ENCODE measurements at places on chromosomes 3 and 15. TPM values are rescaled to one million over a fixed set of nuclear protein-coding genes. Genes with fewer than 3 reads are reported as not detected.

GRCh38 chr15:77475001-77475400 lies 54.3 kb downstream of the HMG20A start:
- H3K4me1 ChIP-seq = no peaks in the 10 kb centered on the region
- H3K27me3 ChIP-seq = no peaks in the 10 kb centered on the region
- DNase-seq = no peak
- no peak overlapping the region for H3K27ac ChIP-seq

DNA sequence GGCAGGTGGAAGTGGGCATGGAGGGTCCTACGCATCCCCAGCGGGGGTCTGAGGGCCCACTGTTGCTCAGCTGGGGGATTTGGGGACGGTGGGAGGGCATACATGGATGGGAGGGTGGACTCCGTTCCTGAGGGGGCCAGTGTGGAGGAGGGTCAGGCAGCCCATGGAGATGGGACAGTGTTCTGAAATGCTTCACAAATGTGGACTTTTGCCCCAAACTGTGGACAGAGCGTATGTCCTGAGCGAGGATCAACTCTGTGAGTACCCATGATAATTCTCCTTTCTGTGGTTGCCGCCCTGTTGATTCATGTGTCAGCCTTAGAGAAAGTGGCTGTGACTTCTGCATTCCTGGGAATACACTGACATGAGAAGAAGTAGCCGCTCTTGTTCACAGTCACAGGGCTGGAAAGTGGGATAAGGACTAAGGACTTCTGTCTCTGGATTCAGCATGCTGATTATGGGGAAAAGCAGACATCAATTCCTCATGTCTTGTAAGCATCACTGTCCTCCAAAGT lies 33.4 kb downstream of the SMAD3 start:
- no peak for DNase-seq
- no peak overlapping the region for H3K4me3 ChIP-seq
- no peaks in the 10 kb centered on the region for H3K27me3 ChIP-seq
- 0 out of 2 replicates have a peak overlapping the region, but pooled peaks have one; percentile 14 for H3K27ac ChIP-seq

- no peak overlapping the region for H3K4me3 ChIP-seq
- H3K4me1 ChIP-seq = peaks cover 7% of the 10 kb centered on the region
- H3K27me3 ChIP-seq = peaks cover 8% of the 10 kb centered on the region
- no peak overlapping the region for H3K27ac ChIP-seq
- no peak for DNase-seq
These were observed 100.6 kb downstream of the CYP19A1 start for GRCh38 chr15:51237816-51238215.

GRCh38 chr3:195421400-195421799 lies 21.4 kb downstream of the ACAP2 start:
- no peak overlapping the region for H3K27ac ChIP-seq
- H3K27me3 ChIP-seq = no peaks in the 10 kb centered on the region
- no peaks in the 10 kb centered on the region for H3K4me1 ChIP-seq
- DNase-seq = no peak
- H3K4me3 ChIP-seq = no peak overlapping the region
- no peaks in the 10 kb centered on the region for H3K36me3 ChIP-seq

DNA sequence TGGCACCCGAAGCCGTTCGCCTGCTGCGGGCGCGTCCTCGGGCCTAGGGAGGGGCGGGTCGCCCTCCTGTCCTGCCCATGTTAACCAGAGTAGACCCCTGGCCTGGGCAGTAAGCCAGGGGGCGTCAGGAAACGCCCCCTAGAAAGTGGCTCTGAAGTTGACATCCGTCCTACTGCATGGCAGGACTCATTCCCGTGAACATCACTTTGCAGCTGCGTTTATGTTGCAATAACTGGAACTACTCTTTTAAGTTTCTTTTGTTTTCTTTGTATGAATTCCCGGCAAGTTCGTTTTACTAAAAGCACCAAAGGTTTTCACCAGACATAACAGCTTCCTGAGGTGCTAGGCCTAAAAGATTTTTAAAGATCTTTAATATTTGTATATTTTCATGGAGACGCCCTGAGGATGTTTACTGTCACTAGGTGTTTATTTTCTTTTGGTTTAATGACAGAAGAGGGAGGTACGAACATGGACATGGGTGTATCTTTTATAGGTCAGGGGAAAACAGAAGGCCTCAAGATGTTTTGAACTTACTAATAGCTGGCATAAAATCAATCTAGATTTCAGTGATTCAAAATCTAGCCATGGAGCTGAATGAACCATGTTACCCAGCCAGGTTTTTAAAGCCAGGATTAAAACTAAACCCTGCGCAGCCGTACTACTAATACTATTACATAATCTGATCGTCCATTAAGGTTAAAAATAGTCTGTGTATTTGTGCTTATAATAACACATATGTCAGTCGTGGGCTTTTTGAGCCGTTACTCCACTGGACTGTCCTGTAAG lies 1.0 kb downstream of the C15orf61 start:
- peaks cover 19% of the 10 kb centered on the region for H3K4me1 ChIP-seq
- no peak for DNase-seq
- no peaks in the 10 kb centered on the region for H3K36me3 ChIP-seq
- peak overlapping the region; percentile 99 for H3K27ac ChIP-seq
- peak overlapping the region; percentile 91 for H3K4me3 ChIP-seq

GRCh38 chr3:128311441-128311844 lies 155.2 kb downstream of the DNAJB8 start:
- no peak overlapping the region for H3K4me3 ChIP-seq
- no peaks in the 10 kb centered on the region for H3K4me1 ChIP-seq

GRCh38 chr3:123488645-123489347 lies 39.9 kb upstream of the ADCY5 start:
- no peak for DNase-seq
- no peaks in the 10 kb centered on the region for H3K4me1 ChIP-seq
- no peak overlapping the region for H3K4me3 ChIP-seq
- H3K36me3 ChIP-seq = no peaks in the 10 kb centered on the region
- H3K27me3 ChIP-seq = no peaks in the 10 kb centered on the region

DNA sequence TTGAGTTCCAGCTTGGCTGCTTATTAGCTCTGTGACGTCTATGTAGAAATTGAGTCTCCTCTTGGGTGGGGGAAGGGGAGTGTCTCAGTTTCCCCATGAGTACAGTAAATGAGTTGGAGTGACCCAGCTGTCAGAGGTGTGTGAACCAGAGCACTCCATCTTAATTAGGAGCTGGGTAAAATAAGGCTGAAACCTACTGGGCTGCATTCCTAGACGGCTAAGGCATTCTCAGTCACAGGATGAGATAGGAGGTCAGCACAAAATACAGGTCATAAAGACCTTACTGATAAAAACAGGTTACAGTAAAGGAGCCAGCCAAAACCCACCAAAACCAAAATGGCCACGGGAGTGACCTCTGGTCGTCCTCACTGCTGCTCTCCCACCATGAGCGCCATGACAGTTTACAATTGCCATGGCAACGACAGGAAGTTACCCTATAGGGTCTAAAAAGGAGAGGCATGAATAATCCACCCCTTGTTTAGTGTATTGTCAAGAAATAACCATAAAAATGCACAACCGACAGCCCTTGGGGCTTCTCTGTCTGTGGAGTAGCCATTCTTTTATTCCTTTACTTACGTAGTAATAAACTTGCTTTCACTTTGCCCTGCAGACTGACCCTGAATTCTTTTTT lies 222.4 kb downstream of the CACNA2D3 start:
- H3K36me3 ChIP-seq = no peaks in the 10 kb centered on the region
- H3K27me3 ChIP-seq = peaks cover 22% of the 10 kb centered on the region
- H3K4me3 ChIP-seq = no peak overlapping the region
- no peak overlapping the region for H3K27ac ChIP-seq
- DNase-seq = no peak
- no peaks in the 10 kb centered on the region for H3K4me1 ChIP-seq

DNA sequence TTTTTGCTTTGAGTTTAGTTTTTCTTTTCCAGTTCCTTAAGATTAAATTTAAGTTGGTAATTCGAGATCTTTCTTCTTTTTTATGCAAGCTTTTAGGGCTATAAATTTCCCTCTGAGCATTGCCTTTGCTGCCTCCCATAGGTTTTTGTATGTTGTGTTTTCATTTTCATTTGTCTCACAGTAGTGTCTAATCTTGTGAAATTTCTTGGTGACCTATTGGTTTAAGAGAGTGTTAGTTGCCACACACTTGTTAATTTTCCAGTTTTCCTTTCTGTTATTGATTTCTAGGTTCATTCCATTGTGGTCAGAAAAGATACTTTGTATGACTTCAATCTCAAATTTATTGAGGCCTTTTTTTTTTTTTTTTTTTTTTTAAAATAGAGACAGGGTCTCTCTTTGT lies 18.3 kb upstream of the IL20RB start:
- no peaks in the 10 kb centered on the region for H3K36me3 ChIP-seq
- H3K4me1 ChIP-seq = no peaks in the 10 kb centered on the region
- no peaks in the 10 kb centered on the region for H3K27me3 ChIP-seq
- H3K4me3 ChIP-seq = no peak overlapping the region
- no peak for DNase-seq

DNA sequence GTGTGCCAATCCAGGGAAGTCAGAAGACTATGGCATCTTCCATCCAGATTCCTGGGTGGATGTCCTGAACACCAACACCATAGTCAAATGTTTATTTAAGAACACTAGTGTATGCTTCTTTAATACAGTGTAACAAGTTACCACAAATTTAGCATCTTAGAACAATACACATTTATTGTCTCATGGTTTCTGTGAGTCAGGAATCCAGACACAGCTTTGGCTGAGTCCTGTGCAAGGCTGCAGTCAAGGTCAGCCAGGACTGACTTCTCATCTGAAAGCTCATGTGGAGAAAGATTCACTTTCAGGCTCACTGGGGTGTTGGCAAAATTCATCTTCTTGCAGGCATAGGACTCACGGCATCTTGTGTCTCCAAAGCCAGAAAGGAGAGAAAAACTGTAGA lies 143.4 kb downstream of the ANXA2 start:
- H3K4me3 ChIP-seq = no peak overlapping the region
- H3K4me1 ChIP-seq = 0 out of 2 replicates have a peak, but pooled peaks cover 4% of the 10 kb centered on the region
- H3K36me3 ChIP-seq = no peaks in the 10 kb centered on the region
- peaks cover 53% of the 10 kb centered on the region for H3K27me3 ChIP-seq

DNA sequence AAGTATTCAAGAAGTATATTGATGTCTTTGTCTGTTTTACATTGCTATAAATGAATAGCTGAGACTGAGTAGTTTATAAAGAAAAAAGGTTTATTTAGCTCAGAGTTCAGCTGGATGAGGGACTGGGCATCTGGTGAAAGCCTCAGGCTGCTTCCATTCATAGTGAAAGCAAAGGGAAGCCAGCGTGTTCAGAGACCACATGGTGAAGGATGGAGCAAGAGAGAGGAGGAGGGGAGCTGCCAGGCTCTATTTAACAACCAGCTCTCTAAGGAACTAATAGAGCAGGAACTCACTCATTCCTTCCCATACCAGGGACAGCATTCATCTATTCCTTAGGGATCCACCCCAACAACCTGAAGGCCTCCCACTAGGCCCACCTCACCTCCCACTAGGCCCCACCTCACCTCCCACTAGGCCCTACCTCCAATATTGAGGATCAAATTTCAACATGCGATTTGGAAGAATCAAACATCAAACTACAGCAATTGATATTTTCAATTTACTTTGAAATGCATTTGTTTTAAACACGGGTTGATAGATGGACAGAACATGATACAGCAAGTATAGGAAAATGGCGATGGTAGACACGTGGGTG lies 167.5 kb upstream of the HES1 start:
- H3K36me3 ChIP-seq = no peaks in the 10 kb centered on the region
- DNase-seq = no peak
- no peak overlapping the region for H3K4me3 ChIP-seq
- peaks cover 9% of the 10 kb centered on the region for H3K4me1 ChIP-seq

DNA sequence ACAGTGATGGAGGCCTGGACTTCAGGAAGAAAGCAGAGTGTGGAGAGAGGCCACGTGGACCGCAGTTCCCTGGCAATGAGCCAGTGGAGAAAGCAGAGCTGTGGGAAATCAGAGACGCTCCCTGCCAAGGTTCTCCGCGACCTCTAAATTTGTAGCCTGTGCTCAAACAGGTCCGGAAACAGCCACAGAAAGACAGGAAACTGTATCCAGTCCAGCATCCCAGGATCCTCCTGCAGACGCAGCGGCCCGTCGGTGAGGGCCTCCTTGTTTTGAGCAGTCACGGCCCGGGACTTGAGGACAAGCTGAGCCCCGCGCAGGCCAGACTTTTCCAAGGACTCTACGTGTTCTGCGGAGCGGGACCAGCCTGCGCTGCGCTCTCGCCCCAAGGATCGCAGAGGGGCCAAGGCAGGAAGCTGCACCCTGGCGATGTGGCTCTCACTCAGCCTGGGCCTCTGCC lies 22.3 kb downstream of the RPSA start:
- no peak overlapping the region for H3K27ac ChIP-seq
- H3K36me3 ChIP-seq = no peaks in the 10 kb centered on the region

DNA sequence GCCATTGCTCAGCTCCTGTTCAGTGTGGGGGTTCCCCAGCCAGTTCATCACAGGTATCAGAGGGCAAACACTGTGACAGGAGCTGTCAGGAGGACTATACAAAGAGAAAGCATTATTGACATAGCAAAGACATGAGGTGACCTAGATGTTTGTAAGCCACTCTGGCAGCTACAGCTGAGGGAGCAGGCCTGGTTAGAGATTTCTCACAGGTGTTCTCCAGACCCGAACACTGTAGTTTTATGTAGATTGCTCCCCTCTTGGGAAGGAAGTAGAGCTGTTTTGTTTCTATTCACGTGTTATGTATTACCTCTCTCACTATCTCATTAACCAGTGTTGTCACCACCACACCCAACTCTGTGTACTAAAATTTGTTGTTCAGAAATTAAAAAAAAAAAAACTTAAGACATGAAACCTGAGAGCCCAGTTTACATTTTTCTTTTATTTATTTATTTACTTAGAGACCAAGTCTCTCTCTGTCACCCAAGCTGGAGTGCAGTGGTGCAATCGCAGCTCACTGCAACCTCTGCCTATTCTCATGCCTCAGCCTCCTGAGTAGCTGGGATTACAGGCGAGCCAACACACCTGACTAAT lies 123.7 kb downstream of the RBPMS2 start:
- no peak overlapping the region for H3K27ac ChIP-seq
- no peaks in the 10 kb centered on the region for H3K27me3 ChIP-seq
- DNase-seq = no peak
- no peaks in the 10 kb centered on the region for H3K4me1 ChIP-seq
- H3K36me3 ChIP-seq = no peaks in the 10 kb centered on the region

GRCh38 chr3:14933820-14934425 lies 13.5 kb upstream of the NR2C2 start:
- H3K36me3 ChIP-seq = no peaks in the 10 kb centered on the region
- H3K4me3 ChIP-seq = no peak overlapping the region
- no peak for DNase-seq

The C3orf62 gene
- 5.9 TPM for total RNA-seq

The REC114 gene
- total RNA-seq = not detected

The RASGRP1 gene
- 1.6 TPM for total RNA-seq

Measured in HCT116 (cell line).